ENCODE measurements at places on chromosomes 5 and 9.

GRCh38 chr5:142320430-142320738, 4.4 kb downstream of the SPRY4 start:
- no peak for DNase-seq

DNA sequence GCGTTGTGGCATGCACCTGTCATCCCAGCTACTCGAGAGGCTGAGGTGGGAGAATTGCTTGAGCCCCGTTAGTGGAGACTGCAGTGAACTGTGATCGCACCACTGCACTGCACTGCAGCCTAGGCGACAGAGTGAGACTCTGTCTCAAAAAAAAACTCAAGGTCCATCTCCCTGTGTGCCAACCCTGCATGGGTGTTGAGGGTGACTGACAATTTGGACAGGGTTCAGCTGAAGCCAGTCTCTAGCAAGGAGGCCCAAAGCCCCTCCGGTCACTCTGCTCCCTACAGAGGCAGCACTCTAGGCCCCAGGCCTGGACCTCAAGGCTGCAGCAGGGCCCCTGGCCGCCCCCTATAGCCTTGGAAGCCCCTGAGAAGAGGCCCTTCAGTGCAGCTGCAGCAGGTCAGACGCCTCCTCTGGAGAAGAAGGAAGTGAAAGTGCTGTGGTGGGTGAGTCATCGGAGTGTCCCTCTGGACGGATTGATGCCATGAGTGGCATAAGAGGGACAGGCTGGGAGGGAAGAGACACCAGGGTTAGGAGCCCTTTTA, 39.2 kb upstream of the NEK6 start:
- DNase-seq = no peak

GRCh38 chr9:85653153-85653552, 88.6 kb downstream of the AGTPBP1 start:
- no peak for DNase-seq

DNA sequence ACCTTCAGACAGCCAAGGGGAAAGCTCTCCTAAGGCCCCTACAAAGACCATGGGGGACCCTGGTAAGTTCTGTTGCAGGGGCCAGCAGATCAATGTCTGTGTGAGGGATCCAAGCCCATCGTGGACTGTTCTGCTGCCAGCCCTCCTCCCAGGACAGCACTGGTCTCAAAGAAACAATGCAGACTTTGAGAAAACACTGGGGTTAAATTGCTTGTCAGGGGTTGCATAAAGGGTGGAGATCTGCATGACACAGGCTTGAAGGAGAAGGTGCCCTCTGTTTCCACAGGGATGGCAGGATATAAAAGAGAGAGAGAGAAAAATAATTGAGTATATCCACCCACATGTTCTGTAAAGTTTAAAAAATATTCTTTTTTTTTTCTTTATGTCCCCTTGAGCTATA, 157.6 kb upstream of the TBC1D2 start:
- DNase-seq = no peak

- no peak for DNase-seq
These were observed 20.6 kb downstream of the SHB start for GRCh38 chr9:38048316-38048969.
